ENCODE measurements at places on chromosomes 4 and X.

DNA sequence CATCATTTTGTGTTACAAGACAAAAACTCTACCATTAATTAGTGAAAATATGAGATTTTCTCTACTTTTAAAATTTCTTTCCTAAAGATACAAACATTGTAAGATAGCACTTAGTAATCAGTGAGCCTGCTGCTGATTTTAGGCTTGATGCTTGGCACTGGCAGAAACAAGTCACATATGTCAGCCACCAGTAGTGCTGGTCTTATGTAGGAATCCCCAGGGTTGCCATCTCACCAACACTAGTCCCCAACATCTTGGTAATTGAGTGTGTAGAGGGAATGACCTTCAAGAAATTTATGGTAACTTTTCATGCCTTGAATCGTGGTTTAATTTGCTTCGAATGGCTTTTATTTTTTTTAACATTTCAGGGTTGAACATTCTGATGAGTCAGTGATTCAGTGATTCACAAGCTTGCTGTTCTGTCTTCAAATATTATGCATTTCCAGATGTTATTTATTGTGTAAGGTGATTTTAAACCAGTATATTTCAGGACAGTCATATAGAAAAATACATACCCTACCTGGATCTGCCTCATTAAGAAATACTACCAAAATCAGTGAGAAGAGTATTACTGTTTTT, 11.9 kb downstream of the EXOC1 start:
- DNase-seq, result no peak

DNA sequence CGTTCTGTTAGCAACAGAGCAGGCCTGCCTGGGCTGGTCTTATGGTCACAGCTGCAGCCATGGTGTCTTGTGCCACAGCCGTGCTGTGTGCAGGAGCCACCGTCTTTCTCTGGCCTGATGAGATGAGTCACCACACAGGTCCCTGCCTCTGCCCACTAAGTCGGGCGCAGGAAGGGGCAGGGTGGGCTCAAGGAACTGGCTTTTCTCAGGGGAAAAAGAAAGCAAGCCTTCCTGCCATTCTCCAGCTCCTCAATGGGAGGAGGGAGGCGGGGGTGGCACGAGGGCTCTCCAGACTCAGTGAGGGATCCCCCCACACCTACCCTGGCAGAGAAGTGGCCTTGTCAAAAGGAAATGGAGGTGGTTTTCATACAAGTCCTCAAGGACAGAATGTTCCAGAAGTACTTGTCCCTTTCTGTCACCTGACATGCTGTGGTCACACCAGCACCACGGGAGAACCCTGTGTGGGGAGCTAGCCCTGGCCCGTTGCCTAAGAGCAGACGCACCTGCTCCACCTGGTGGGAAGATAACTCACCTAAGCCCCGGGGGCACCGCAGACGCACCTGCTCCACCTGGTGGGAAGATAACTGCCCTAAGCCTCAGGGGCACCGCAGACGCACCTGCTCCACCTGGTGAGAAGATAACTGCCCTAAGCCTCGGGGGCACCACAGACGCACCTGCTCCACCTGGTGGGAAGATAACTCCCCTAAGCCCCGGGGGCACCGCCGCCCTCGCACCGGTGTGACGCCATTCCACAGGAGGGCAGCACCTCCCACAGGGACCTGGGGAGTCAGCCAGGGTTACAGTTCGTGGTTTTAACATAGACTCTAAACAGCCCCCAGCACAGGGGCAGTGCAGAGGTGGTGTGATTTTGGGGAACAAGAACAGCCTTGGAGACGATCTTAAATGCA, 18.5 kb downstream of the UVSSA start:
- DNase-seq, result no peak

DNA sequence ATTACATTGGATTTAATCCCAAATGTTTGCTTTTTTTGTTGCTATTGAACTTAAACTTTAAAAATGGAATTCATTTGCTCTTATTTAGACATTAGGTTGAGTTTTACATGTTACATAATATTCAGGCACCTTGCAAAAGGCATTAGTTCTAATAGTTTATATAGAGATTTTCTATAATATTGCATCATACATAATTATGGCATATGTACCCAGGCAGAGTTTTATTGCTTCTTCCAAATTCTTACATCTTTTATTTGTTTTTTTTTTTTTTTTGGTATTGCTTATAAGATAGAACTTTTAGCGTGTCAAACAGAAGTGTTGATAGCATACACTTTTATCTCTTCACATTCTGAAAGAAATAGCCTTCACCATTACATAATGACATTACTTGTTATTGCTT, 487.7 kb downstream of the GABRG1 start:
- no peak for DNase-seq

GRCh38 chr4:1201851-1202525, 29.6 kb upstream of the SPON2 start:
- no peak for DNase-seq

DNA sequence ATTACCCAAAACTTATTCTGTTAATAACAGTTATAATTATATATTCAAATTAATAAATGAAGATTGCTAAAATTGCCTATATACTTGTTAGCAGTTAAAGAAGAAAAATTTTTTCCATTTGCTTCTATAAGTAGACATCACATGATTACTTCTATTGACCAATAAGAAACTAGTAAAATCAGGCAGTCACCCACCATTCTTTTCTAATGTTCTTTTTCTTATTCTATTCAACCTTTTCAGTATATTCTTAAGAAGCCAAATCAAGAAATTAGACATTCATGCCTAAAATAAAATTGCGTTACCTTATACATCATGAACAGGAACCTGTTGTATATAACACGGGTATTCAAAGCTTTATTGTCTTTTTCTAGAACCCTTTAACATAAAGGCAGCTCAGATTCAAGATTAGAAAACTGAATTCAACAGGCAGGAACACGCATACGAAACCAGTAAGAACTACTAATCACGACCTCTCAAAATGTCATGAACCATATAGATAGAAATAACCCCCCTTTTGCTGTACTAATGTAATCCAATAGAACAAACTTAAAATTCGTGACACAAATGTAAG, 568.1 kb upstream of the DIPK2B start:
- DNase-seq, result no peak

DNA sequence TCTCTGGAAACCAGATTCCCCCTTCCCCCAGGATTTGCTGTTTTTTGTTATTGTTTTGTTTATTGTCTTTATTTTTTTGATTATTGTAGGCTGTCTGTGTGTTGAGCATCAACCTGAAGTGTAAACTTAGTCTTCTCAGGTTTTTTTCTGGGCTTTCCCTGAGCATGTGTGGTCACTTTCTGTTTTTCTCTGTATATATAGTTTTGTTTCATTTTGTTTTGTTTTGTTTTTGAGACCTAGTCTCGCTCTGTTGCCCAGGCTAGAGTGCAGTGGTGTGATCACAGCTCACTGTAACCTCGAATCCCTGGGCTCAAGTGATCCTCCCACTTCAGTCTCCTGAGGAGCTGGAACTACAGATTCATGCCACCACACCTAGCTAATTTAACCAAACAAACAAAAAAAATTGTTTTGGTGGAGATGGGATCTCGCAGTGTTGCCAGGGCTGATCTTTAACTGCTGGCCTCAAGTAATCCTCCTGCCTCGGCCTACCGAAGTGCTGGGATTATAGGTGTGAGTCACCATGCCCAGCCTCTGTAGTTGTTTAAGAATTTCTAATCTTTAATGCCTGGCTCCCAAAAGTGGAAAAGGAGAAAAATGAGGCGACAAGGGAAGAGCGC, 9.1 kb downstream of the IL13RA1 start:
- DNase-seq, result no peak

- DNase-seq, result no peak
Measured at GRCh38 chr4:56271131-56271530, 116.2 kb downstream of the AASDH start.

GRCh38 chr4:82739287-82740190, 59.1 kb downstream of the SCD5 start:
- DNase-seq, result peak; percentile 78

DNA sequence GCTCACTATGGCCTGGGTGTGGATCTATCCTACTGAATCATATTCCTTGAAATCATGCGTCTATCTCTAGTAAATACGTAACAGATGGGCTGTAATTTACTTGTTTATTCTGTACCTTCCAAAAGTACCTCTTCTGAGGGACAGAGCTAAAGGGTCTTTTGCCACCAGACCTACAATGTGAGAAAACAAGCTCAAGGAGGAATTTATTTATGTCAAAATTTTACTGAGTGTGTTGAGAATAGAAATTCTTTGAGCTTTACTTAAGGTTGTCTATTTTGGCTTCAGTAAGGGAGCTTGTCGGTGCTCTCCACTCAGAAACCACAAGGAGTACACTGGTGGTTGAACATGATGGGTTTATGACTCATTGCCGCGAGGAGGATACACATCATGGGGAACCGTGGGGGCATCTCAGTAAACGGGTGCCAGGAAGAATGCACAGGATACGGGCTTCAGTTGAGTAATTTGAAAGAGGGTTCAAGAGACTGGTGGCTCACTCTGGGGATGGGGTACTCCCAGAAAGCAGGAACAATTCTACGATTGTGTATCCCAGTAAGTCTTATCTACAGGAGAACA, 3.0 kb downstream of the ANK2 start:
- DNase-seq, result peak; percentile 34

DNA sequence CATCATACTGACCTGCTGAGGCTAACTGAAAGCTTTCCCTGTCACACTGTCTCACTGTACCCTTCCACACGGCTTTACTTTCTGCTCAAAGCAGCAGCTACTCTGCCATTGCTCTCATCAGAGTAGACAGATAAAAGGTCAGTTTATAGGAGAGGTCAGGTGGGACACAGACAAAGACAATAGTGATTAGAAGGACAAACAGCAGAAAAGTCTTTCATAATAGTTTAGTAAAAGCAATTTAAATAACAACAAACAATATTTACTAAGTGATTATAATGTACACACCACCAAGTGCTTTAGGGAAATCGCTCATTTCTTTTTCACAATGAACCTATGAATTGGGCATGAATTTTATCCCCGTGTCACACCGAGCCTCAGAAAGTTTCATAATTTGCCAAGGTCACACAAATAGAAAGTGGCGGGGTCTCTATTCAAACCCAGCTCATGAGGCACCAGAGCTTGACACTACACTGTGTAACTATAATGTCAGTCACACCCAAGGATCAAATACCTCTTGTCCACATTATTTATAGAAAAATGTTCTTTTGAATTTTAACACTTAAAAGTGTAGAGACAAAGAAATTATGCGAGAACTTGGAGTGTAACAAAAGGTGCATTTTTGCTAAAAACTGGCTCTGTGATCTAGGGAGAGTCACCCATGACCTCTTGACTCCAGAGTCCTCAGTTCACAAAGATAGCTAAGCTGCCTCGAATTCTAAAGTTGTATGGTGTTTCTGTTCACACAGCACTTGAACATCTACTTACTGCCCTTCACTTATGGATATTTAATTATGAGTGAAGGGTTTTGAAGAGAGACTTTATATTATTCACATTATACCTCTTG, 24.5 kb upstream of the SORBS2 start:
- no peak for DNase-seq

Data from GM10248 (cell line).